ENCODE measurements at places on chromosomes 16 and 17.
A peak's percentile ranks its signal among the peaks of the same experiment; 100 is the strongest.

DNA sequence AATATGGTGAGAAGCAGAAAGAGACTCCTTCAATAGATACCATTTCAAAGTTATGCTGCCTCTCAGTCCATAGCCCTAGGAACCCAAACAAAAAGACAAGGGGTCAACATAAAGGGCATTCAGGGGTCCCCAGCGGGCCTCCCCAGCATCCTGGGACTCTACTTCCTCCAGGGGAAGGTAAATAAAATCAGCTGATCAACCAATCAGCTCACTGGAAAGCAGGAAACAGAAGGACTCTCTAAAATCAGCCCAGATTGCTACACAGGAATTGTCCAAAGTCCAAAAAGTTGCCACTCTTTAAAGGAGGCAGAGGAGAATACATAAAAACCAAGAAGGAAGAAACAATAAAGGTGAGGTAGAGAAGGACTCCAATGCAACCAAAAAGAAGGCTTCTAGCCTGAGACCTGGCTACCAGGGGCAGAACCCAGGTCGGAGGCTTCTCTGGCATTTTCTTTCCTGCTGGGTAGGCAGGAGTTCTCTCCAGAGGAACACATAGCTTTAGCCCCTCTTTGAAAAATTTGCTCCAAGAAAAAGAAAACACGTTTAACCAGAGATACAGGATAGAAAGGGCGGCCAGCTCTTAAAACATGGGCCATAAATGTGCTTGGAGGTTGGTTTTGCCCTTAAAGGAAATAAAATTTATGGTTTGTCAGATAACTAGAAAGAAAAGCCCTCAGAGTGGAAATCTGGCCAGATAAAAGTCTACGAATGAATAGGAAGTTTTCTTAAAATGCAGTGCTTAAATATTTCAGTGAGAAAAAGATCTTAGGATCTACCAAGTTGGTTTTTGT lies 404.6 kb downstream of the SOX9 start:
- no peak for DNase-seq

- no peak for DNase-seq
Measured at GRCh38 chr16:46428108-46429061, 192.8 kb downstream of the SHCBP1 start.

DNA sequence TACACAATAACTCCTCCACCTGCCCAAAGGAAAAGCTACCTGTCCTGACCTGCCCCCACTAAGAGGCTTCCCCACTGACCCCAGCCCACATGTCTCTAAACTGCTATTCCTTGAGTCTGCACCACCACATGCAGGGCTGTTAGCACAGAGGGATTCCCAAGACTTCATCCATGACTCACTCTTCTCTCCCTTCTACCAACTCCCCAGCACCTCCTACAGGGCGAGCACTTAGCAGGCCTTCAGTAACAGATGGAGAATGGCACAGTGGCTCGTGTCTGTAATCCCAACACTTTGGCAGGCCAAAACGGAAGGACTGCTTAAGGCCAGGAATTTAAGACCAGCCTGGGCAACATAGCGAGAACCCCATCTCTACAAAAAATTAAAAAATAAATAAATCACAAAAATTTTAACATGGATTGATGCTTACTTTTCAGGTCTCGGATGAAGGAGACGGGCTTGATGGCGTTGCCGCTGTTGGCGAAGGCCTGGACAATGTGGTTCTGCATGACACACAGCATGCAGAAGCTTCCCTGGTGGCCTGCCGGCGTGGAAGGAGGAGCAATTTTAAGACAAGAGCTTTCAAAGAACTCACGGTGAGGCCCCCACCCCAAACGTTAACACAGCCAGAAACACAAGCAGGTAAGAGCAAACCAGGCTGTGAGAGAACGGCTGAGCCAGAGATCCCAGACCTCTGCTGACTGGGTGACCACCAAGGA lies 12.0 kb downstream of the USP36 start:
- DNase-seq: no peak

DNA sequence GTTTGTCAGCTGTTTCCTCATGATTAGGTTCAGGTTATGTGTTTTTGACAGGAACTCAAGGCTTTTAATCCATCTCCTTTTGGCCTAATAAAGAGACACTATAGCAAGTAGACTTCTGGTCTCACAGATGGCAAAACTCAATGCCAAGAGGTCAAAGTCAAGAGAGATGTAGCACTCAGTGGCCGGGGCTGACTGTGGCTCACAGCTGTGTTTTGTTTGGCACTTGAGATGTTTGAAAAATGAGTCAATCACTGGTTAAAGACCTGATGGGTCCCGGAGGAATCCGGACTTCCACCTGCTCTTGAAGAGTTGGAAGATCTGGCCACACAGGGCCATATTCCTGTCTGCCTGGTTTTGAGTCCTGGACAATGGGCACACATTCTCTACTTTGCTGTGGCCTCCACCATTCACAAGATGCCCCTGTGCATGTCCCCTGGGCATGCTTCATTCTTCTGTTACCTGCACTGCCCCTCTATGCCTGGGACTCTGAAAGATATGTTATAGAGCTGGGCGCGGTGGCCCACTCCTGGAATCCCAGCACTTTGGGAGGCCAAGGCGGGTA lies 210.3 kb downstream of the SNX29 start:
- DNase-seq: no peak

- DNase-seq: no peak
Measured at GRCh38 chr16:74766729-74767128, 7.9 kb downstream of the FA2H start.

DNA sequence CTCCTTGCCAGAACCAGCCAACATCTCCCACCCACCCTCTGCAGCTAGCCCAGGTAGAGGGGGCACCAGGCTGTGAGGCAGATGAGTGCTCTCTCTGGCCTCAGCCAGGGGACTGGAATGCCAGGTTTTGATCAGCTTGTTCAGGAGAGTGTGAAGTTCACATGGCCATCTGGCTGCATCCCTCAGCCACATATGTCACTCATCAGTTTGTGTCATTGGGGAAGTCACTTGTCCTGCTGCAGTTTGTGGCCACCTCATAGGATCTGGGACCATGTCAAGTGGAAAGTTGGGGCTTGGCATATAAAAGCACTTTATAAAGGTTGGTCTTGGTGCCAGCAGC lies 147.6 kb downstream of the SOCS1 start:
- DNase-seq: no peak

- no peak for DNase-seq
Measured at GRCh38 chr17:1647802-1648171, 1.9 kb downstream of the RILP start.

DNA sequence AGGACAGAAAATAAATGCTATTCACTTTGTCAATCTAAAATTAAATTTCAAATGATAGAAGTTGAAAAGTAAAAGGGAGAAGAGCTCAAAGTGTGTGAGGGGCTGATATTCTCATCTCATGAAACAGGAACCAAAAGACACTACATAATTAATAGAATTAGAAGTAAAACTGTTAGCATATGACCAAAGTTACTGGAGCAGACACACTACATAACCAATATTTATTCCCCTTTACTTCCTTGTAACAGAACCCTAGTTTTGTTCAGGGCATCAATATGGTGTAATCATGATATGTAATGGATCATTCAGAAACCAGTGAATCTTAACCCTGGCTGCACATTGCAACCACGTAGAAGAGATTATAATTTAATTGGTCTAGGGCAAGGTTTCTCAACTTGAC lies 109.5 kb upstream of the SIAH1 start:
- DNase-seq: no peak

DNA sequence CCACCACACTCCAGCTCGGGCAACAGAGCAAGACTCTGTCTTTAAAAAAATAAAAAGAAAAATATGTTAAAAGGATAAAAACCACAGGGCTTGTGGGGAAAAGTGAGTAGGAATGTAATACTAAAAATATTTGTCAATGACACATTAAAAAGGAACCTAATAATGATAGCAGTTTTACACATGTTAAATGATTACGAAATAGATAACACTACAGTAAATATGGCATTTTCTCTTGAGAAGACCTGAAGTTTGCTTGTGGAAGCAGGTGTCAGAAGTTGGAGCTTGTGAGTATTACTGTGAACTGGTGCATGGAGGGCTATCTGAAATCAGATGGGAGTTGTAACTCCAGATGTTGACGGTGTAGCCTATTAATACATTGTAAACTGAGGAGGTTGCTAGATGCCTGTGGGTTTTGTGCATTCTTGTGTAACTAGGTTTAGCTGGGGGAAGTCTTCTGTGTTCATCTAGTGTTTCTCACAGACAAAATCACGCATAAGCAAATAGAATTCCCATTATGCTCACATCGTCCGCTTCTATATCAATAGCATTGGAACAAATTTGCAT lies 44.2 kb upstream of the CLEC18A start:
- no peak for DNase-seq

DNA sequence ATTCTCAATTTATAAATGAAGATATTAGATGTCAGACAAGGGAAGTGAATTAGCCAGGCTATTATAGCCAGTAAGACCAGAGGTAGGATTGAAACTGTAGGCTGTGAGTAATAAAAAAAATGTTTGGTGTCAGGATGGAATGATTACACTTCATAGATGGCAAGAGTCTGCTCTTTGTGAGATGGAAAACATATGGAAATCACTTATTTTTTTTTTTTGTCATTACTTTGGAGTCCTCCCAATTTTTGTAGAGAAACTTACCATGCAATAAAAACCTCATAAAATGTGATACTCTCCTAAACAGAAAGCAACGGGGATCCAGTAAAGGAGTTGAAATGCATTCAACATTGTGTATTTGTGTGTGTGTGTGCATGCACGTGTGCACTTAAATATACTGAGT lies 532.7 kb upstream of the CDH8 start:
- DNase-seq: no peak

DNA sequence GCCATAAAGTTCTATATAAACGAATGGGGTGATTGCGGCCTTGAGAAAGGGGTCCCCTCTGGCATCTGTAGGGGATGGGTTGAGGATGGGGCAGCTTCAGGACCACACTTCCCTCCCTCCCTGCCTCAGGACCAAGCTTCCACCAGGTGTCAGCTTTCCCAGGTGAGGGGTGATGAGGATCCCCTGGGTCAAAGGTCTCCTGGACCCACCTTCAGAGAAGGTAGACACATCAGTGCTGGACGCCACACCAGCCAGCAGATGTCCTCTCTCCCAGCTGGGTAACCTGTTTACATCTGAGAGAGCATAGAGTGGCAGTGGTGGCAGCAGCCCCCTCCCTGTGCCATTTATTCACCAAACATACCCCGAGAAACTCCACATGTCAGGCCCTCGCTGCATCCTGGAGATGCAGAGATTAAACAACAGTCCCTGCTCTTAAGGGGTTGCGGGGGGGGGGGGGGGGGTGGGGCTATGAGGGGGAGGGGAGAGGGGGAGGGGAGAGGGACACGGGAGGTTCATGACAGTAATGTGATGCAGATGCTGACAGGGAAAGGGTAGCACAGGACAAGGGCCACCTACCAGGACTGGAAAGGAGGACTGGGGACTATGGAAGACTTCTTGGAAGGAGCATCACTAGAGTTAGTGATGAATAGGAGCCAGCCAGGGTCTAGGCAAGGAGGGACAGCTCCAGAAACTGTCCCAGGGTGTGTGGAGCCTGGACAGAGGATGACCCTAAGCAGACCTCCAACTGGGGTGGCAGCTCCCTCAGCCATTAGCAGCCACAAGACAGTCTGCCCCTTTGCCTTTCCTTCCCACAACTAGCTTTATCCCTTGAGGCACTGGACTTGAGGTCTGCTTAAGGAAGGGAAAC lies 5.0 kb downstream of the PROCA1 start:
- no peak for DNase-seq

- DNase-seq: peak; percentile 71
Measured at GRCh38 chr16:15907863-15908478, 19.6 kb upstream of the CEP20 start.

DNA sequence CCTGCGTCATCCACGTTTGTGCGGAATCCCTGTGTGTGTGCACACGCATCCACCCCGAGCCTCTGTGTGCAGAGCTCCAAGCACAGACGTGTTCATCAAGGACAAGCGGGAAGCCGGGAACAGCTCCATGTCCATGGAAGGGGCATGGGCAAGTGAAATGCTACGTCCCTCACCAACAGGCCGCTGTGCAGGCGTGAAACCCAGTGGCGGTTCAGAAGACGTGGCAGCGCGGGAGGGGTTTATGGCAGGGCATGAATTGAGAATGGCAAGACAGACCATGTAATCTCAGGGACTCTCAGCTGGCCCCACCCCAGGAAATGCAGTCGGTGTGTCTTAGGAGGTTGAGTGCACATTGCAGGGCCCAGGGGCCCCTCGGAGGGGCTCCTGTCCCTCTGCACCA lies 52.7 kb downstream of the TBC1D16 start:
- DNase-seq: no peak

DNA sequence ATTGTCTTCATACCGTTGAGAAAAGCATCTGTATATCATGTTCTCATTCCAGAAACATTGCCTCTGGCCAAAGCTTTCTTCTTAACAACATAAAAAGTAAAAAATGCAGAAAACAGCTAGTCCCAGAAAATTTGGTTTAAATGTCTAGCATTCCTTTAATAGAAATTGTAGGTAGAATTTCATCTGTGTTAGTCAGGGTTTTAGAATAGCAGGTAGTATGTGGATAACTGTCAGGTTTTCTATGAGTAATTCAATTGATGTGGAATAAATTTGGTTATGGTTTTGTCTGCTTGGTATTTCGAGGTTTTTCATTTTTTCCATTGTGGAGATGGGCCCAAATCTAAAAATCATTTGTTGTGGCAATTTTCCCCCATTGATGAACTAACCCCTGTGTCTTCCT lies 616.7 kb downstream of the KCNJ2 start:
- DNase-seq: no peak

DNA sequence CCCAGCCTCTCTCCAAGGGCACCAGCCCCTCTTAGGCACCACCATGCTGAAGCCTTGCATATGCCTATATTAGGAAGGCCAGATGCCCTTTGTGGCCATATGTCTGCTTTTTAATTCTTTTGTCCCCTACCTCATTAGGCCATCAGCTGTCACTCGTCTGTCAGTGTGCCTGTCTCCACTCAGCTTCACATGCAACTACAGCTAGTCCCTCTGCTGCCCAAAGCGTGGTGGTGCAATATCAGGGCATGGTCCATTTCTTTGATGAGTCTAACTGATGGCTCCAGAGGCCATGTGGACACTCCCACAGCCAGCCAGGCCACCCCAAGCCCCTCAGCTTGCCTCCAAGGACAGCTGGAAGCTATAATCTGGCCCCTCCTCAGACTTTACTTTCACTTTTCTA lies 36.3 kb downstream of the MYO18A start:
- no peak for DNase-seq

DNA sequence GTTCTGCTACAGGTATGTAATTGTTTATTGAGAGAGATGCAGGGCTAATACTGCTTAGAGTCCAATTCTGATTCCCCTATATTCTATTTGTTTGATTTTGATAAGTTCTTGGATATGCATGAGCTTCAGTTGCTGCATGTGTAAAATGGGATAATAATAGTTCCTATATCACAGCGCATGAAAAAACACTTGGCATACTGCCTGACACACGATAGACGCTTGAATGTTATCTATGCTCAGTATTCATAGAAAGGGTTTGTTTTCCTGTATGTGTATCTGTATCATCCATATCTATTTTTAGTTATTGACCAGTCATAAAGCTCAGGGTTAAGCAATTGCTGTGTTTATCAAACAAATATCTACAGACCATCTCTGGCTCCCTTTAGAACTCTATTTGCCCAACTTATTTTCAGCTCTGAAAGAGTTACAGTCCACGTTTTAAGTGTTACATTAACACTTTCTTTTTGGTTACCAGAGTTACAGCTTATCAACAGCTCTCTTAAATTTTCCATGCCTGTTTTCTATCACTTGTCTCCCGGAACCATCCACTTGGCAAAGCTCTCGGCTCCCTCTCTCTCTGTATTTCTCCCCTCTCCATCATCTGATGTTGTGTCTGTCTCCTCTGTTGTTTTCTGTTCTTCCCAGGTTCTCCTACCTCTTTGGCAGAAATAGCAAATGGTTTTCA lies 334.8 kb downstream of the CBLN1 start:
- no peak for DNase-seq

GRCh38 chr16:50967827-50968612 lies 183.1 kb downstream of the SALL1 start:
- no peak for DNase-seq
